ENCODE measurements at places on chromosomes 2 and 18. TPM values are rescaled to one million over a fixed set of nuclear protein-coding genes. Genes with fewer than 3 reads are reported as not detected.

The ADAM23 gene
- total RNA-seq = 1.1 TPM

The CYP20A1 gene
- 19.0 TPM for total RNA-seq

The RPL31 gene
- 889 TPM for total RNA-seq

The LYPD6 gene
- total RNA-seq = not detected

The ALMS1 gene
- 19.2 TPM for total RNA-seq

The RGPD4 gene
- total RNA-seq = 0.19 TPM

The TRAPPC8 gene
- 23.3 TPM for total RNA-seq

The GTF2A1L gene
- not detected for total RNA-seq

The LOXHD1 gene
- 0.07 TPM for total RNA-seq

The STARD6 gene
- 0.23 TPM for total RNA-seq

The LRP1B gene
- not detected for total RNA-seq

GRCh38 chr2:233288663-233289062 lies 19.0 kb upstream of the SAG start:
- no peak for DNase-seq

DNA sequence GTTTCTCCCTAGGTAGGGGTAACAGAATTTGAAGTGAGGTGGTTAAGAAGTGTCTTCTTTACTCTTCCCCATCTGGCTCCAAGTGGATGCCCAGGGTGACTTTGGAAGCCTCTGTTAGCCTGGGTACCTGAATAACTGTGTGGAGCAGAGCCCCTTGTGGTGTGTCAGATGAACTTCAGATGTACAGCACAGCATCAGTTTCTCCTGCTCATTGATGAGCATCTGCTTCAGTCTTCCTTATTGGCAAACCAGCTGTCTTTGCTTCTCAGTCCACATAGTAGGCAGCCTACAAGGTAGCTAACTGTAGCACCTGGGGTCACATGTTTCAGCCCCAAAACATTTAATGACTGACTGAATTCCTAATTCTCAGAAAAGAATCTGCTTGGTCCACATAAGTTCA lies 56.2 kb upstream of the ATP8B1 start:
- DNase-seq = peak; percentile 29

DNA sequence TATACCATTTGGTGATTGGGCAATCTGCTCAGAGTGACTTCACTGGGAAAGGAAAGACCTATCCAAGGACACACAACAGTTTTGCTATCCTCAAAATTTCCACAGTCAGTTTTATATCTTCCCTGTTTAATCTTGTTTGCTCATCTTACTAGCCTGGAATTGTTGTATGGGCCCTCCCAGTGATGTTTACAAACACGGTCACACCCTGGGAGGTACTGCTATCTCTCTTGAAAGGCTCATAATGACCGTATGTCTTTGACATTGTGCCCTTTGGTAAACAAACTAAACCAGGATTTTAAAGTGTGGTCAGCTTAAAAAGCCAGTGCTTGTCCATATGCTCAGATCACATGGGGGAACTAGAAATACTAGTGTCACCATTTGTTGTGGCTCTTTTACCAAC lies 277.0 kb downstream of the CDH2 start:
- no peak for DNase-seq

DNA sequence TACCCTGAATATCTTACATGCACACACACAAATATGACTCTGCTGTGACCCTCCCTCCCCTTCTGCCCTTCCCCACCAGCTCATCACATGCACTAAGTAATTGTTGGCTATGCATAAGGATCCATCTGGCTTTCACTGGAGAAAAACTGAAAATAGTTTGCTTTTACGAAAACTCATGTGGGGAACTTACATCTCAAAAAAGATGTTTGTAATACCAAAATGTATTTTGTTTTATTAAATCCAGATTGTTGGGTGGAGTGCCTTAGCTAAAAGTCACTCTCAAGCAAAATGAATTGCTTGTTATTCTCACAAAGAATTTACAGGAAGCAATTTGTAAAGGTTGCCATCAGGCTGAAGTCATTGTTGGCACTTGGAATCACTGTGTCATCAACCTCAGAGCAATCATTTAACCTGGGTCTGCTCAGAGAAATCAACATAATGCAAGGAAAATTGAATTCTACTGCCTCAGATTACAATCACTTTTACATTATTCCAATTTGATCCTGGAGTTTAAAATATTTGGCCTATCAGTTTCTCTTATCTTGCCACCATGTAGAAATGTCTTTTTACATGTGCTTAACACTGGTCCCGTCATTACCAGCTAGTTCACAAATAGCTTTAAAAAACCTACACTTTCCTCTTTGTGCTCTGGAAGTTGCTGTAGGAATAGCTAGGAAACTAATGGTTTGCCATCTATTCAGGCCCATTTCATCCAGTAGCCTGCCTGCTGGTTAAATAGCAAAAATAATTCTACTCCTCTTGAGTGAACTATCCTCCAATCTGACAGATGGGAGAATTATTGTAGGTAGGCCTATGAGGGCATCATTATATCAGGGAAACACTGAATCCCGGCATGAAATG lies 90.3 kb upstream of the TMEM17 start:
- DNase-seq = no peak

GRCh38 chr2:156046900-156047299 lies 285.6 kb downstream of the NR4A2 start:
- no peak for DNase-seq

DNA sequence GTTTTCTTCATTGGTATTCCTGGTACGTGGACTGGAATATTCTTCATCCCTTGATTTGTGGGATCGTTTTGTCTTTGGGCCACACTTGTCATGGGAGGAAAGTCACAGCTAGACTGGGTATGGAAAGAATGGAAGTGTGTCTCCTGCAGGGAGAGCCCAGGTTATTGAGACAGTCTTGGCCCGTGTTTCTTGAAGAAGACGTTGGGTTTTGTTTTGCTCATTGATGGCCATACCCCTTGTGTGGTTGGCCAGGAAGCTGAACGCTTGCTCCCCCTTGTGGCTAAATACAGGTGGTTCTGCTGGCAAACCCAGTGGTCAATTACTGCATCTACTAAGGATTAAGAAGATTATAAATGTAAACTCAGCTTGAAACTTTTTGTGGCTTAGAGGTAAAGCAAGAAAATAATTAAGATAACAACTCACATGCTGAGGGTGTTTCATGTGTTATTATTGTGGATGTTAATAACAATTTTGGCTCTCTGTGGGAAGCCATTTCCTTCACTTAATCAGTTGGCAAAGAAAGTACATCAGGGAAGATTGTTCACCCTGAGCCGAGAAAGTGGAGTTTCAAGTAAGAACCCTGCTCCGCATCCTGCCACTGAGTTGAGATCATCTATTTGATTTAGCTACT lies 91.8 kb downstream of the NEDD4L start:
- DNase-seq = peak; percentile 72

DNA sequence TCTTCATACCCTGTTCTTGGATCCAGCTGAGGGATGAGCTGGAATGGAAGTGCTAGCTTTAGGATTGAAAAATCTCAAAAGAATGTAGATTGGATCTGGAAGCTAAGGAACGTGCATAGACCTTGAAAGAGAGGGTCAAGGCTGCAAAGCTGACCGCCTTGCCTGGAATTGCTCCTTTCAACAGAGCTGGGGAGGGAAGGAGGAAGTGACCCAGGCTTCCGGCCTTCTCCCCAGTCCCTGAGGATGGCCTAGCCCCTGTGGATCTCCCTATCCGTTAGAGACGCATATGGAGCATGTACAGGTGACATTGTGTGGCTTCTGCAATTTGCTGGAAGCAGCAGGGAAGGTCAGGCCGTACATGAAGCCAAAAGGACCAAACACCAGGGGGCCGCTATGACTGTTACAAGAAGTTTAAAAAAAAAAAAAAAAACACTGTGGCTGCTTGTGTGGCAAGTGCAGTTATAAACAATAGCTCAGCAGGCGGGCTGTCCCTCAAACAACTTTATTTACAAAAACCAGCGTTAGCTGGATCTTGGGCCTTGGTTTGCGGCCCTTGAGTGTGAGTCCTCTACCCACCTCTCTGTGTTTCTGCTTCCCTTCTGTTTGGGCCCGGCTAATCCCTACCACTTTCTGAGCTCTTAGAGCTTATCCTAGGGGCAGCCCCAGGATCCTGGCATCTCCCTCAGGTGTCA lies 227.6 kb downstream of the SEPTIN10 start:
- no peak for DNase-seq

GRCh38 chr18:71036783-71037182 lies 747.9 kb downstream of the SOCS6 start:
- DNase-seq = no peak

GRCh38 chr2:65662654-65663432 lies 230.4 kb upstream of the SPRED2 start:
- DNase-seq = no peak

- no peak for DNase-seq
Measured at GRCh38 chr2:10810202-10811161, 2.1 kb downstream of the PDIA6 start.

- DNase-seq = no peak
Measured at GRCh38 chr2:180411661-180412060, 404.6 kb upstream of the CWC22 start.

DNA sequence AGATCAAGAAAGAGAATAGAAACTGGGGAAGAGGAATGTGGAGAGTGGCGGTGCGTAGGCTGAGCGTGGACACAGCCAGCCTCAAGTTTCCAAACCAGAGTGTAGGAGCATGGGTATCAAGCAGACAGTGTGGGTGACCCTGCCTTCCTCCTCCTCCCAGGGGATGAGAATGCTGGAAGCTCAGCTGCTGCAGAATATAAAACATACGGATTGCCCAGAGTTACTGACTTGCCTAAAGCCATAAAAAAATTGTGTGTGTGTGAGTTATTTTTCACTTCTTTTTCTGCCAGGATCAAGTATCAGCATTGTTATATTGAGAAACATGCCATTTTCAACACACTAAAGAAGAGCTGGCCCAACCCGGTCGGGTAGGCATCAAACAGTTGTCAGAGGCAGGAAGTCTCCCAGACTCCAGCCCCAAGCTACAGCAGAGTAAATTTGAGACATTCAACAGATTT lies 333.3 kb upstream of the ACVR2A start:
- no peak for DNase-seq

DNA sequence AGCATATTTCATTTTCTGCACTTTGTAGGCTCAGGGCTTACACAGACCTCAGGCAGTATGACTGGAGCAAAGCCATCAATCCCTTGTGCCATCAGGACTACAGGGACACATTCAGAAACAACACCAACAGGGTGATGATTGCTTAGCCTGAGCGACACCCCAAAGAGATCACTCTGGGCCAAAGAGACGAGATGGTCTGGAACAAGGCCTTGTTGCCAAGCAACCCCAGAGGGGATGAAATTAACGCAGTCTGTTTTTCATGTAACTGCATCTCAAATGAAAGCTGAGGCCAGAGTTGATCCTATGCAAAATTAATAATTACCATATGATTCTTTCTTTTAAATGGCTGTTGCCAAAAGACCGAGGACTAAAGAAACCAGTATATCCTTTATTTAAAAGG lies 20.2 kb upstream of the B3GNT2 start:
- no peak for DNase-seq

DNA sequence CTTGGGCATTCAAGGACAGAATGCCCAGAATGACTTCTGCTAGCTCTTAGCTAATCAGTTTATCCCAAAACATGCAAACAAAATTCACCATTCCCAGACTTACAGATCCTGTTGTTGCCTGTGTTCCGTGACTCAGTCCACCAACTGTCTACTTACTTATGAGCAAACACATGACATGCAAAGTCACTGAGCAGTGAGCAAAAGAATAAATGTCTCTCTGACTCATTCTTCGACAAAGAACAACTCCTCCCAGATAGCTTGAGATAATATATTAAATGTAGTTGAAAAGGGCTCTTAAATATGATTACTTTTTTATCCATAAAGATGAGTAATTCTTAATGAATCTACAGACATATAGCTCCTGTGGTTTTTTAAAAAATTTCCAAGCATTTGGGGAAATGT lies 9.0 kb upstream of the CREG2 start:
- DNase-seq = no peak

- DNase-seq = no peak
Measured at GRCh38 chr18:79849328-79850207, 51.8 kb downstream of the KCNG2 start.

- DNase-seq = no peak
Measured at GRCh38 chr18:51506811-51507210, 309.3 kb upstream of the MEX3C start.
